ENCODE measurements at places on chromosomes 3 and 15.

DNA sequence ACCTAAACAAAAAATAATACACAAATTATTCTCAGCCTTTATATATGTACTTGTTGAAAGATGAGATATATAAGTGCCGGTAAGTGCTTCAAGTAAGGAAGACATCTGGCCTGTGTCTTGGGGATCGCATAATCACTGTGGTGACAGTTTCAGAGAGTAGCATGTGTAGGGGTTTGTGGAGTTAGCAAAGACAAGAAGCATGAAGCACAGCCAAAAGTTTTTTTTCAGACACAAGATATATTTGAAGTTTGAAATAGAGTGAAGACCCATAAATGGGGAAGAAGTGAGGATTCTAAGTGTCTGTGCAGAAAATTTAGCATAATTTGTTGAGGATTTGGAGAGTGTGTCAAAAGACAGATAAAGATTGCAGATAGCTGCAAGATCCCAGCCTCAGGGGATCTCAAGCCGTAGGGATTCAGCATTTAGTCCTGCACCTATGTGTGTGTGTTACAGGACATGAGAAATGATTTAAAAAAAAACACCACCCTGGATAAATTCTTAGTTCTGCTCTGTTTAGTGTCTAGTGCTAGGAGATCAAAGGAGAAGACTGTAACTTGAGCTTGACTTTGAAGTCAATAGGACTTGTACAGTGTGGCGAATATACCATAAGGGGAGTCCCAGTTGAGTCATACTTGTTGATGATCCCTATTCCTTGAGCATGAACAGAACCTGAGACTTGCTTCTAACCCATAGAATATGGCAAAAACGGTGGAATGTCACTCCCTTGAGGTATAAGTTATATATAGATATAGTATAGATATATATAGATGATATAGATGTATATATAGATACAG lies 123.9 kb upstream of the GRM7 start:
- no peak for DNase-seq

DNA sequence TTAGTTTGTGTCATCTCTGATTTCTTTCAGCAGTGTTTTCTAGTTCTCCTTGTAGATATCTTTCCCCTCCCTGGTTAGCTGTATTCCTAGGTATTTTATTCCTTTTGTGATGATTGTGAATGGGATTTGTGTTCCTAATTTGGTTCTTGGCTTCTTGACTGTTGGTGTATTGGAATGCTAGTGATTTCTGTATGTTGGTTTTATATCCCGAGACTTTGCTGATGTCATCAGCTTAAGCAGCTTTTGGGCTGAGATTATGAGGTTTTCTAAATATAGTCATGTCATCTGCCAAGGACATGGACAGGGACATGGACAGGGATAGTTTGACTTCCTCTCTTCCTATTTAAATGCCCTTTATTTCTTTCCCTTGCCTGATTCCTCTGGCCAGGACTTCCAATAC lies 35.8 kb downstream of the MYO9A start:
- DNase-seq = no peak

GRCh38 chr3:48151807-48152427 lies 36.3 kb downstream of the CDC25A start:
- DNase-seq = no peak

GRCh38 chr3:111954228-111954990 lies 24.4 kb upstream of the ABHD10 start:
- peak; percentile 82 for DNase-seq

- DNase-seq = no peak
Measured at GRCh38 chr3:145313751-145314150, 847.2 kb downstream of the PLOD2 start.

DNA sequence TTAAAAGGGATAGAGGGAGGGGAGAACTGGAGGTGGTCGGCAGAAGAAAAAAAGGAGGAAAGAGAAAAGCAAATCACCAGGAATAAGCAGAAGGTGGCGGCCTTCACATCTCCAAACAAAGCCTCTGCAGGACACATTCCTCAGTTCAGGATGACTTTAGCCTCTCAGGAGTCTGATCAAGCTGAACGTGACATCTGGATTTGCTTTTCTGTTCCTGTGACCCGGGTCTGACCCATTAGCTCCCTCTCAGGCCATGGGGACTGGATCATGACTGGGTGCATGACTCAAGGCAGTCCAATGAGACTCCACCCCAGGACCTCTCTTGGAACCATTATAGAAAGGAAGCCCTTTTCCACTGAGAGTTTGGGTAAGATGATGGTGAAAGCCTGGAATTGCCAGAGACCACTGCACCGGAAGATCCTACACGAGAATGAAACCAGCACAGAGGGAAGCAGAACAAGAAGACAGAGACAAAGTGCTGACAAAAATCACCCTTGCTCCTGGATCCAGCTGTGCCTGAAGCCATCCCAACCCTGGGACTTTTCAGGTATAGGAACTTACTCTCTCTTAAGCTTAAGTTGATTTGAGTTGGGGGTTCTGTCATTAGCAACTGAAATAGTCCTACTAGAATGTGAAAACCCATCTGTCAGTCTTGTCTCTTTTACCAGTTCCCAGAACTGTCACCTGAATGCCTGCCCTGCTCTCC lies 45.4 kb upstream of the RAD18 start:
- peak; percentile 82 for DNase-seq

DNA sequence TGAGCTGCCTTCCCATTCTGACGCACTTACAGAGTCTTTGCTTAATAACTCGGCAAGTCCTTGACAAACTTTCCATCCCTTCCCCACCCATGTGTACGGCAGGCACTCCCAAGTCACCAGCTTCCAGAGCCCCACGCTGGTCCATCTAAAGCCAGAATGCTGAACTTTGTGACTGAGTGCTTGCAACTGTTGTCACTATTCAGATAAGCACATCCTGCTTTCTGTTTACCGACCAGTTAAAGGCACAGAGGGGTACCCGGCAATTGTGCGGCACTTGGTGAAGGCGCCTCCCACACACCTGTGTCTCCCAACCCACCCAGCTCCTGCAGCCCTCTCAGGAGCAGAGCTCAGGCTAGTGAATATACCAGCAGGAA lies 430.6 kb downstream of the FOXP1 start:
- no peak for DNase-seq

- DNase-seq = no peak
Measured at GRCh38 chr15:45668386-45668785, 33.6 kb downstream of the SQOR start.

DNA sequence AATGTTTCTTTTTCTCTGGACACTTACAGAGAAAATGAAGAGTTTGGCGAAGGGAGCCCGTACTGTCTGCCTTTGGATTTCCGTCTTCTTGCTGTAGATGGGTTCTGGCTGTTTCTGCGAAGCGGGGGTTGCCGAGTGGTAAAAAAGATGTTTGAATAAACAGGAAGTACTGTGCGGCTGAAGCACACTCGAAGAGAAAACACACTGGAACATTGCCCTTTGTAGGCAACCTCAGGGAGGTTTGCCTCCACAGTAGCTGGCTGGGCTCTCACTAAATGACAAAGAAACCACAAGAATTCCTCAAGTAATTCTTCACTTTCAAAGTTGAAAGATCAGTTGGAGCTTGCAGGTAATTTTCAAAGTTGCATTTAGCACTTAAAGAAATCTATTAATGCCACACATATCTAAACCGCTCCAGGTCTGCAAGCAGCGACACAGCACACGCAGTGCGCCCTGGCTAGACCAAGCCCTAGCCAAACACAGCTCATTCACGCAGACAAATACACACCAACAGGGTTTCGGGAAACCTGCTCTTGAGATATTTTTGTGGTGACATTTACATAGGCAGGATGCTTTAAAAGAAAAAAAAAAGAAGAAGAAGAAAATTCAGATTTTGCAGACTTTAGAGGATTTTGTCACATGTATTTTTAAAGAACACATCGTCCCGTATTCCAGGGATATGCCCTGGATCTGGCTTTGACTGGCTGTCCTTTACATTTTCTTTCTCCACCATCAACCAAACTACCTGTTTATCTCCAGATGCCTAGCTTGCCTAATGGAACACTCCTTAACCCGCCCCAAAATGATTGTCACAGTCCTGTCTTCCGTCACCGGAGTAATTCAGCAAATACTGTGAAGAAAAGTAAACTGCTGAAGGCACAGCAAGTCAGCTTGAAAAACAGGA lies 452.8 kb downstream of the FOXP1 start:
- peak; percentile 78 for DNase-seq

DNA sequence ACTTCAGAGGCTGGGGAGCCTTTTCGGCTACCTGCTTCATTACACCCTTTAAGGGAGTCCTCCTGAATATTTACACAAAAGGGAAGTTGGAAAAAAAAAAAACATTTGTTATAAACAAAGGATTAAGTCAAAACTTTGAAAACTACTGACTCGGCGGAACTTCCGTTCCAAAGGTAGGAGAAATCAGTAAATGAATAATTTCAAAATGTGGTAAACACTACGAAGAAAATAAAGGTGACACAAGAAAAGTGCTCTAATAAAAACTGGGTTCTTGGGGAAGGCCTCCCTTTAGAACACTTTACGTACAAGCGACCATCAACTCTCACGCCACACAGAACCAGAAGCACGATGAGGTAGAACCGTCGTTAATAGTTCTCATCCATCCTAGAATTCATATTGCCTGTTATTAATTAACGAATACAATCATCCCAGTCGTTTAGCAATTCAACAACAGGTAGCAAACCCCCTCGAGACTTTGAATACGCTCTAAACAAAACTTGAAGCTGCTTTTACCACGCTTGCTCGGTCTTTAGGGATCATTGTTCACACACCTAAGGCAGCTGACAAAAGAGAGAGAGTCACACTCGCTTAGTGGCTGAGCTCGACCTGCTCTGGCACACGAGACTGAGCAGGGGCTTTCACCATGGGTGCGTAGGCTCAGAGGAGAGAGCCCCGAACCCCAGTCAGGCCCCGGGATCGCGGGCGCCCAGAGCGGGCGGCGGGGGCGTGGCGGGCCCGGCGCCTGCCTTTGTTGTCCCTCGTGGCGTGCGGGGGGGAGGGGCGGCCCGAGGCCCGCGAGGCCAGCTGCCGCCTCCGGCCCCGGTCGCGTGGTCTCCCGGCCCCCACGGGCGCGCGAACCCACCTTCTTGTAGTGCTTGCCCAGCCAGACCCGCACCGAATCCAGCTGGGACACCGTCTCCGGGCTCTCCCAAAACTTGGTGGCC lies 680 bp downstream of the SMARCC1 start:
- peak; percentile 22 for DNase-seq

- no peak for DNase-seq
Measured at GRCh38 chr3:126056088-126056487, 27.8 kb downstream of the SLC41A3 start.

- DNase-seq = no peak
Measured at GRCh38 chr3:54733106-54734006, 194.5 kb downstream of the LRTM1 start.

DNA sequence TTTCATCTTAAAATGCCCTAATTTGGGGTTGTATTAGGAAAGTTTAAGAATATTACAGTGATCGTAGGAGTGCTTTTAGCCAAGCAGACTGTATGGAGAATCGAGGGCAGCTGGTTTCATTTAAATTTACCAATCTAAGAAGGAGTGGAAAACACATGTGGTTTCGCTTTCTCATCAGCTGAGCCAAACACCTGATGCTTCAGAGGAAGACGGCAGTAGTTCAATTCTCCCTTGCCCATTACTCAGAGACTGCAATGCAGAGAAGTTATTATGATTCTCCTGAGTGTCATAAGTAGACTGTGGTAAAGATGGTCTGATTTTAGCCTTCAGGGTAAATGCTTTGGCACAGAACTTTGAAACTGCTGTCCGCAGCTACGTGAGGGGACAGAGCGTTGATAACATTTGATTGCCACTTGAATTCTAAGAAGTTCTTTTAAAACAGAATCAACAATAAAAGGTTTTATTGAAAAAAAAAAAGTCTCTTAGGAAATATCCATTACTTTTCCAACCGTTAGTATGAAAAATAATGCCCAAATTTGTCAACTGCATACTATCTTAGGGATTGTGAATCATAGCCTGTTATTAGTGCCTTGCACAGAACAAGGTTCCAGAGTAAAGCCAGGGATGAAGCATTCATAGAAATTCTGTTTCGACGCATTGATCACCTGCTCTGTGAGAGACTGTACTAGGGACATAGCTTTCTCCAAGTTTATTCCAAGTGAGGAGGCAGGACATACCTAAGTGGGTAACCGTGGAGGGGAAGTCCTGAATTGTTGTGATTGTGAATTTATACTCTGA lies 25.6 kb downstream of the LYSMD4 start:
- peak; percentile 79 for DNase-seq

DNA sequence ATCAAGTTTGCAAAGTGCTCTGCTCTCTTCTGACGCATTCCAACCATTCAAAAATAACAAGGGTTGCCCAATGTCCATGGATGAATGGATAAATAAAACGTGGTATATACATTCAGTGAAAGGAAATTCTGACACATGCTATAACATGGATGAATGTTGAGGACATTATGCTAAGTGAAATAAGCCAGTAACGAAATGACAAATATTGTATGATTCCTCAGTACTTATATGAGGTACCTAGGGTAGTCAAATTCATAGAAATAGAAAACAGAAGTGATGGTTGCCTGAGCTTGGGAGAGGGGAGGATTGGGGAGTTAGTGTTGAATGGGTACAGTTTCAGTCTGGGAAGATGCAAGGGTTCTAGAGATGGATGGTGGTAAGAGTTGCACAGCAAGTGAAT lies 33.9 kb downstream of the SH3BP5 start:
- DNase-seq = no peak

GRCh38 chr3:179882292-179882691 lies 154.4 kb downstream of the PEX5L start:
- no peak for DNase-seq

GRCh38 chr15:49438962-49439631 lies 16.1 kb downstream of the FGF7 start:
- no peak for DNase-seq

- DNase-seq = no peak
Measured at GRCh38 chr15:68061171-68061570, 7.1 kb downstream of the PIAS1 start.

DNA sequence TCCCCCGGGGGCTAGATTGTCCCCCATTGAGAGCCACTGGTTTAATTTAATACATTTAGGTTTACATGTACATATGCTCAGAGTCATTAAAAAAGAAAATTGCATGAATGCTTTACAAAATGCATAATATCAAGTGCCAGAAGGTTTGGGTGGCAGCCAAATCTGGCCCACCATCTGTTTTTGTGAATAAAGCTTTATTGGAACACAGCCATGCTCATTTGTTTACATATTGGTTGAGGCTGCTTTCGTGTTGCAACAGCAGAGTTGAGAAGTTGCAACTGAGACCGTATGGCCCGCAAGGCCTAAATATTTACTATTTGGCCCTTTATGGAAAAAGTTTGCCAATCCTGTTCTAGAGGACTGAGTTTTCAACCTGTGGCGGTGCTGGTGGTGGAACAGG lies 32.1 kb upstream of the RGMA start:
- DNase-seq = no peak

GRCh38 chr3:148512648-148513047 lies 185.1 kb upstream of the AGTR1 start:
- DNase-seq = no peak

DNA sequence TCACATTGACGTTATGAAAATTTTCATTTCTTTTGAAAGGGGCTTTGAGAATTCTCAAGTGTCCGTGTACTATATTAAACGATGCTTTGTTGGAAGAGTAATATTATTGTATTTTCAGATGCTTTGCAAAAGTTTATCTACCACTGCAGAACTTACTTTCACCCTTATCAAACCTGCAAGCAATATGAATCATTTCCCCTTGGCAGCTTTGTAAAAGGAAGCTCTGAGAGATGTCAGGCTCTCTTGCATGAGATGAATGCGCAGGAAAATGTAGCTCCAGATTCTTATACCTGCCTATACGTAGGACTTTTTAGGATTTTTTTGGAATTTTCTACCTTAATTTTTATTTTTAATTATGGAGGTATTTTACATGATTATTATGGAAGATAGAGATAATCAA lies 34.5 kb downstream of the GPD1L start:
- no peak for DNase-seq

GRCh38 chr3:77931255-77932009 lies 891.5 kb downstream of the ROBO2 start:
- DNase-seq = peak; percentile 67

GRCh38 chr3:106008766-106009165 lies 140.0 kb upstream of the CBLB start:
- DNase-seq = no peak
